ENCODE measurements at places on chromosomes 6 and 20. TPM values are rescaled to one million over a fixed set of nuclear protein-coding genes. Genes with fewer than 3 reads are reported as not detected.

GRCh38 chr6:52041134-52041533, 46.3 kb downstream of the PKHD1 start:
- H3K4me1 ChIP-seq: peaks cover 2% of the 10 kb centered on the region
- no peaks in the 10 kb centered on the region for H3K27me3 ChIP-seq
- H3K36me3 ChIP-seq: peaks cover 13% of the 10 kb centered on the region
- no peak for DNase-seq
- H3K4me3 ChIP-seq: no peak overlapping the region

DNA sequence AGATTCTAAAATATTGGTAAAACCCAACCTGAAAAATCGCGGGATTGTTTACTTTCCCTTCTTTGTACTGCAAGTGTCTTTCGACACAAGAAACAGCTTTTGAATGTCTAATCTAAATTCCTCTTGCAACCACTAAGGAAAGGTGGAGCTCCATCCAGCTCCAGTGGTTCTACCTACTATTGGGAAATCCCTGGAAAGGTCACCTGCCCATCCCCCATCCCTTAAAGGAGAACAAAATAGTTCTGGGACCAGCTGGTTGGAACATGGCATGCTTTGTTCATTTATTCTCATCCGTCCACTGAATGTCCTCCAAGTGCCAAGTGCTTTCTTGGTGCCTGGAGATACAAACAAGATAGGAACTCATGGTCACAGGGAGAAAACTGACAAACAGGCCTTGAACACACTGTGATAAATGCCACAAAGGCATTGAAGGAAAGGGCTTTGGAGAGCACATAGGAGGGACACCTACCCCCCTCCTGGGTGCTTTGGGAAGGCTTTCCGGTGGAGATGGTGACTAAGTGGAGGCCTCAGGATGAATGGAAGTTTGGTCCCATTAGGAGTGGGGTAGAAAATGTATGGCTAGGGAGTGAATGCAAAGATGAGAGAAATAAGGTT, 2.3 kb upstream of the CITED2 start:
- no peaks in the 10 kb centered on the region for H3K27me3 ChIP-seq
- H3K4me3 ChIP-seq: peak overlapping the region; percentile 72
- peaks cover 19% of the 10 kb centered on the region for H3K4me1 ChIP-seq
- peak overlapping the region; percentile 99 for H3K27ac ChIP-seq
- peaks cover 20% of the 10 kb centered on the region for H3K36me3 ChIP-seq
- peak; percentile 15 for DNase-seq

GRCh38 chr6:54288474-54288873, 19.8 kb upstream of the TINAG start:
- no peaks in the 10 kb centered on the region for H3K27me3 ChIP-seq
- peaks cover 3% of the 10 kb centered on the region for H3K4me1 ChIP-seq
- H3K27ac ChIP-seq: no peak overlapping the region
- no peak for DNase-seq

DNA sequence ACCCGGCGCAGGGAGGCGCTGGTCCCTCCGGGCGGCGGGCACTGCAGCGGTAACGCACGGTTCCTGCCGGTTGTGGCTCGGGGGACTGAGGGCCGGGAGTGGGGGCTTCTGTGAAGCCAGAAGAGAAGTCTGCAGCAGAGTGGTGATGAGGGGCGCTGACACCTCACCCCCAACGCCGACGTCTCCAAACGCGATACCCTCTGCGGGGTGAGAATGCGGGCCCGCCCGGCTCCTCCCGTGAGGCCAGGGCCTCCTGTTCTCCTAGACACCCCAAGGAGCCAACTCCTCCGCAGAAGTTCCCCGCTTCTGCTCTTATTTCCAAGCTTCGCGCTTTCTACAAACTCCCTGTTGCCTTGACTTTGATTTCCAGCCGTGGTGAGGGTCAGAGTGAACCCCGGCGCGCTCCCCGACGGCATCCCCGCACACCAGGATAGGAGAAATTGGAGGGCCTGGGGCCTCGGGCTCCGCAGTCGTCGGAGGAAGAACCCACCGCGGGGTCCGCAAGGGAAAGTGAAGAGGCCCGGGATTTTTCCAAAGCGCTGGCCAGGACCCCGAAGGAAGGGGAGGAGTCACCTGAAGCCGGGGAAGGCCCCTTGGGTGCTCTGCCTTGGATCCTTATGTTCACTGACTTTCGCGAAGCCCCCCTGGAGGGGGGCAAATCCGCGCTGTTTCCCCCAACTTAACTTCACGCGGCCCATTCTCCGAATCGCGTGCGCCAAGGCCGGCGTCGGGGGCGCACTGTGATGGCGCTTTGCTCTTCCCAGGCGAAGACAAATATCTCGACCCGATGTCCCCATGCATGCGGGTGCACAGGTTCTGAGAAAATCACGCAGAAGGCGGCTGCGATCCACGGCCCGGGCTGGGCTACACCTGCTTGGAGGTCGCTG, 3.1 kb upstream of the INSM1 start:
- no peaks in the 10 kb centered on the region for H3K36me3 ChIP-seq
- peaks cover 33% of the 10 kb centered on the region for H3K4me1 ChIP-seq
- peak overlapping the region; percentile 68 for H3K4me3 ChIP-seq
- peaks cover 83% of the 10 kb centered on the region for H3K27me3 ChIP-seq
- DNase-seq: peak; percentile 34

- no peak overlapping the region for H3K4me3 ChIP-seq
- no peaks in the 10 kb centered on the region for H3K27me3 ChIP-seq
- peaks cover 10% of the 10 kb centered on the region for H3K36me3 ChIP-seq
- no peak overlapping the region for H3K27ac ChIP-seq
Observed at GRCh38 chr20:536426-537010, 7.1 kb downstream of the CSNK2A1 start.

DNA sequence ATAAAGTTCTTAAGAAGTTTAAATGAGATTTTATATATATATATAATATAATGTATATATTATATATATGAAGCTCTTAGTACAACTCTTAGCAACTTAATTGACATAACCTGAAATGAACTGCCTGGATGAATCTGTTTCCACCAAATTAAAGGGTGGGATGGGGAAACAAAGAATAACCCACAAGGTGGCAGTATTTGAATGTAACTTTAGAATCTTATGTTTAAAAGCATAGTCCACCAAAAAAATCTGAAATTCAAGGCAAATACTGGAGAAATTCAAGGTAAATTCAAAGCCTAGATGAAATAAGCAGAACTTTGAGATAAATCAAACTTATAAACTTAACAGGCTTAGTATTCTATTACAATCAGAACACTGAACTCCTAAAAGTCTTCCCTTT, 4.4 kb upstream of the IBTK start:
- H3K4me1 ChIP-seq: peaks cover 22% of the 10 kb centered on the region
- H3K27me3 ChIP-seq: no peaks in the 10 kb centered on the region
- no peak overlapping the region for H3K4me3 ChIP-seq
- no peaks in the 10 kb centered on the region for H3K36me3 ChIP-seq

- H3K27me3 ChIP-seq: peaks cover 4% of the 10 kb centered on the region
- no peak overlapping the region for H3K4me3 ChIP-seq
Observed at GRCh38 chr6:125377621-125378020, 75.9 kb upstream of the HDDC2 start.

HELZ2 gene
- 32.6 TPM for total RNA-seq

SMOC2 gene
- 3.9 TPM for total RNA-seq

DEFB124 gene
- total RNA-seq: not detected

PRPH2 gene
- total RNA-seq: 1.9 TPM

CRIP3 gene
- 48.9 TPM for total RNA-seq

MICA gene
- total RNA-seq: 12.9 TPM

HAO1 gene
- total RNA-seq: 0.09 TPM

LY6G5C gene
- 0.98 TPM for total RNA-seq
